Camera-type eye (tissue), 1 donor: ENCODE measurements at places on chromosomes 11 and 22. TPM values are rescaled to one million over a fixed set of nuclear protein-coding genes. Genes with fewer than 3 reads are reported as not detected.

FOLR2 gene
- 11.8 TPM for total RNA-seq

GNAZ gene
- 37.5 TPM for total RNA-seq

OR52E8 gene
- total RNA-seq, result not detected

CNGA4 gene
- total RNA-seq, result 0.27 TPM

RFPL2 gene
- not detected for total RNA-seq

TMEM45B gene
- not detected for total RNA-seq

CSNK2A3 gene
- total RNA-seq, result 4.7 TPM

GALR3 gene
- not detected for total RNA-seq

ALDH3B1 gene
- total RNA-seq, result 5.8 TPM

NLRP6 gene
- total RNA-seq, result 0.22 TPM
